ENCODE measurements at places on chromosomes 2 and 18.

- no peak for DNase-seq
Observed at GRCh38 chr2:24926220-24926601, 6.2 kb upstream of the ADCY3 start.

DNA sequence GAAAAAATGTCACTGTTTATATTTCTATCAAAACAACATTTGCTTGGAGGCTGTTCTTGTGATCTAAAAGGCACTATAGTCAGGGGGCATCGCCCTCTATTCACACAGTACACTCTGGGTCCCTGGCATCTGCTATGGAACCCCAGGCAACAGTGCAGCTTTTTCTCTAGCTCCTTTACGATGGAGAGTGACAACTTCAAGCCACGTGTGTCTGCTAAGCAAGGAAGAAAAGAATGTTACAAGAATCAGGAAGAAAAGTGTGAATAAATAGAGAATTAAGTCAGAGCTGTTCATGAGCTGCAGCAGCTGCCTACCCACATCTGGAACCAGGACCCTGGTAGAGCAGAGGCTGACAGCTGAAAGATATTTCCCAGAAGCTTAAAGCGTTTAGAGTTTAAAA is 11.2 kb downstream of the RND3 start:
- DNase-seq: no peak

DNA sequence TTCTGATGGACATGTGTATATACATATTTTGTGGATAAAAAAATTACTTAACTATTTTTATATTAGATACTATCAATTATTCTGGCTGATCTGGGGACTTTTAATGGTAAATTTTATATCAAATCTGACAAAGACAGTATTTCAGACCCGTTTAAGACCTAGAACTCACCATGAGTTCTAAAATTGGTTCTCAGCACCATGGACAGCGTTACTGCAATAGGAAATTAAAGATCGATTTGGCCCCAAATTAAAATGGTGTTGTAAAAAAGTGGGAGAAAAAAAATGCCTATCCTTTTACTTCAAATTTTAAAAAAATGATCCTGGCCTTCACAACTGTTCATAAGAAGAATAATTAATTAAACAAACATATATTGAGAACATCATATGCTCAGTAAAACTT is 919 bp upstream of the SCN2A start:
- DNase-seq: no peak

DNA sequence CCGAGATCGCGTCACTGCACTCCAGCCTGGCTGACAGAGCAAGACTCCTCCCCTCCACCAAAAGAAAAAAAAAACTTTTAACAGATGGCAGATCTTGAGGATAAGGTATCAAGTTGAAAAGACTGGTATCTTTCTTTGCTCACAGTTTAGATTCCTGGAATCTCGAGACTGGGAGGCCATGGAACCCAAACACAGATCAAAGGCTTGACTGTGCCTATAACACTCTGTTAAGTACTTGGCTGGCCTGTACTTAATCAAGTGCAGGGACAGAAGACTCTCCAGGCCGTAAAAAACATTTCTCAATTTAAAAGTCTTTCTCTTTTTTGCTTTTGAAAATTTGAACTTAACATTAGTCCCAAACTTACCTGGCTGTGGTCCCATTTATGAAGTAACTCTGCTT is 107.1 kb upstream of the ZNF516 start:
- DNase-seq: no peak

- DNase-seq: no peak
Observed at GRCh38 chr2:239251971-239252370, 148.8 kb downstream of the HDAC4 start.

Measured in activated T-cell treated with anti-CD3 and anti-CD28 coated beads for 24 hours (primary cell).